ENCODE measurements at places on chromosomes 1 and 21. TPM values are rescaled to one million over a fixed set of nuclear protein-coding genes. Genes with fewer than 3 reads are reported as not detected.

Gene RASSF5
- polyA plus RNA-seq, result 5.0 TPM

Gene ELF3
- 35.2 TPM for polyA plus RNA-seq

Gene MARK1
- 10.5 TPM for polyA plus RNA-seq

Gene MRPL39
- 38.2 TPM for polyA plus RNA-seq

Gene C1orf94
- polyA plus RNA-seq, result not detected

Gene CD101
- 1.7 TPM for polyA plus RNA-seq

Gene GADD45A
- 117 TPM for polyA plus RNA-seq

Gene GCSAML
- polyA plus RNA-seq, result 0.85 TPM

Gene RIIAD1
- polyA plus RNA-seq, result not detected

Gene TLCD4
- polyA plus RNA-seq, result 6.3 TPM

Gene PDE9A
- 38.0 TPM for polyA plus RNA-seq

Gene LAMC2
- 6.7 TPM for polyA plus RNA-seq

Gene LRRC7
- 13.5 TPM for polyA plus RNA-seq

Gene PDZK1
- 126 TPM for polyA plus RNA-seq

Data from left renal pelvis (tissue), 4 donors.